Urinary bladder (tissue), 4 donors: ENCODE measurements at places on chromosomes 7 and 10.

DNA sequence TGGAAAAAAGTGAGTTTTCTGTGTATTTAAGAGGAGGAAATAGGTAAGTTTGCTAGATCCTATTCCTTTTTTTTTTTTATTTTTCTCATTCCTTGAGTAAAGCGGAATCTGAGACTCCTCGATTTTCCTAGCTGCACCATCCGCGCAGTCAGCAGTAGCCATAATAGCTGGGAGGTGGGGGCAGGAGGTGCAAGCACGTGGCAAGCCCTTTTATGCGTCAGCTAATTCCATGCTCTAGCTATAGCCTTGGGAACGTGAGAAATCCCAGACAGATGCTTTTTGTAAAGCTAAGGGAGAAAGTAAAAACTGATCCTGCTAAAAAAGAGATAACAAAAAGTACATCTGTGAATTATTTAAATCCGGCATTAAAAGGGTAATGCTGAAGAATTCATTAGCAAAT is 33.2 kb upstream of the TPK1 start:
- DNase-seq = no peak

DNA sequence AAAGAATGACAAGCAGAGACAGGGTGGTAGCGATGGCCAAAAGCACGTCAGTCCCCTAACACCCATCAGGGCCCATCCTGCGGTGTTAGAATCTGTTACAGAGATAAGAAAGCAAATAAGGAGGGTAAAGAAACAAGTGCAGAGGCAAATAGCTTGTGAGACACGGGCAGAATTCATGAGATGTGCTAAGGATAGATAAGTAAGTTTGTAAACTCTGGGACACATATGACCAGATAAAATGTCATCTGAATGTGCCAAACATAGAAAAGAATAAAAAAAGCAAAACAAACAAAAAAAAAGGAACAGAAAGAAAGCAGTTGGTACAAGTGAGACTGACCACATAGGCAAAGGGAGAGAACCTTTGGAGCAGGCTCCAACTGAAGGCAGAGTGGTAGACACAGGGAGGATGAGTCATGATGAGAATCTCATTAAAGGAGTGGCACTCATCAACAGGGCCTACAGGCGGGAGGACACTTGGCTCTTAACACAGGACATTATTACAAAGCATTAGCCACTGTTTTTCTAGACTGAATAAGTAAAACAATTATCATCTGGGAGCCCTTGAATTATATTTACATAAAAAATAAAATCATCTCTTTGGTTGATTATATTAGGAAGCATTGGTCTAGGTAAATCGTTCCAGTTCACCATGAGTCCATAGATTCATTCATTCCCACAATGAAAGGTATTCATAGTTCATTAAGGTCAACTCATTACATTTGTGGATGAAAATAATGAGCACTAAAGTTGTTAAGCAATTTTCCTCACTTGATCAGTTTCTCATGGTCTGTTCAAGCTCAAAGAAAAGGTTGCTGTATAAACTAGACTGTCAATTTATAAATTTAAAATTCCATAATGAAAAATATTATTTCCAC is 21.5 kb upstream of the EPHB6 start:
- DNase-seq = no peak

- no peak for DNase-seq
Observed at GRCh38 chr7:128892521-128893250, 17.8 kb downstream of the KCP start.

DNA sequence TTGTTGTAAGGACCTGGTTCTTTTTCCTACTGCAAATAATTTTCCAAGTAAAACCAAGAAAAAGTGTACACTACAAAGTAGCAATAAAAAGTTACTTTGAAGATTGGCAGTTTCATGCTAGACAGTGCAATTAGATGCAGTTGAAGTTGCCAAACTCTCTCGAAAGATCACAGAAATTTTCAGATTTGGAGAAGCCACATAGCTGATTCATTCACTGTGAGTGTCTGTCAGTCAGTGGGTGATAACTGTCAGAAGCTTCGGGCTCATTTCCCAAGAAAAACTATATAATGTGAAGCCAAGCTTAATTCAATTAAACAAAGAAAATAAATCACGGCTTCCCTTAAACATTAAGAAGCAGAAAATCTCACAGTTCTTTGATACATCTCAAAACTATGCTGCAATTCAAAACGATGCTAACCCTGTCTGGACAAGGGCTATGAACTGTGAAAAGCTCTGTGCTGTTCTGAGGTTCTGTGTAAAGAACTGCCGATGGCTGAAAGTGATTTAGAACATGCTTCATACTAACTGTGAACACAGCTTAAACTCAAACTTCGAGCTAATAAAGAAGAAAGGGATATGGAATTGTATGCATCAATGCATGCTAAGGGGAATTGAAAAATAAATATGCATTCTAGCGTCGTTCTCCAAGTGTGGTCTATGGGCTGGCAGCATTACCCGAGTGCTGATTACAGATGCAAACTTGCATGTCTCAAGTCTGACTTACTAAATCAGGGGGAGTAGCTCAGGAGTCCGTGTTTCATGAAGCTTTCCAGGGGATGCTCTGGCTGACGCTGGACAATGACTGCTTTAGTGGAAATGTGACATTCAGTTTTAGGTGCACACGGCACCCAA is 557.4 kb downstream of the CALN1 start:
- DNase-seq = no peak

DNA sequence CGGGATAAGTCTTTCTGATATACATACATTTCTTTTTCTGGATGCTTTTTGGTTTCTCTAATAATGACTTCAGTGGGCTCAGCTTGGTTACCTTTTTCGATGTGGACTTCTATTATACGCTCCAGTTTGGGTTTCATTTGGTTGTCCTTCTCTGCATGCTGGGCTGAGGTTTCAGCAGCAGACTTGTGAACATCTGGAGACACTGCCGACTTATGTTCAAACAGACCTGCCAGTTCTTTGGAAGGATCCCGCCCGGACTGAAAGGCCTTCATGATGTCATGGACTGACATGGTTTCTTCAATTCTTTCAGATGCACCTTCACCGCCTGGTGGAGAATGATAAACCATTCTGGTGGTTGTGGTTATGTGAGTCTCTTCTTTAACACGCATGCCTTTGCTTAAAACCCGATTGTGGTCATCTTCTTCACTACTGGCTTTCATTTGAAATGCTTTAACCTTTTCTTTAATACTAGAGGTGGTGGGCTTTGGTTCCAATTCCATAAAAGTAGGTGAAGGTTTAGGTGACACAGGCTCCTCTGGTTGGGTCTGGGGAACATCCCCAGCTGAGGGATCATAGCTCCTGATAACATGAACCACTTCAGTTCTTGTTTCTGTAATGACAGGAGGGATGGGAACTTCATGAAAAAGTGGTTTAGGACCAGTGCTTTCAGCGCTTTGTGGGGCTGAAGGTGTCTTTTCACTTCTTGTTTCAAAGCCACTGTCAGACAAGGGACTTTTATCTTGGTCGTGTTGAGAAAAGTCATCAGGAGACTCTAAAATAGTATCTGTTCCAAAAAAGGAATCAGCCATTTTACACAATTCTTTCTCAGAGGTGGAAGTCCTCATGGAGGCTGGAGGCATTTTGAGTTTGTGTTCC is 167.7 kb upstream of the CCDC6 start:
- DNase-seq = no peak

DNA sequence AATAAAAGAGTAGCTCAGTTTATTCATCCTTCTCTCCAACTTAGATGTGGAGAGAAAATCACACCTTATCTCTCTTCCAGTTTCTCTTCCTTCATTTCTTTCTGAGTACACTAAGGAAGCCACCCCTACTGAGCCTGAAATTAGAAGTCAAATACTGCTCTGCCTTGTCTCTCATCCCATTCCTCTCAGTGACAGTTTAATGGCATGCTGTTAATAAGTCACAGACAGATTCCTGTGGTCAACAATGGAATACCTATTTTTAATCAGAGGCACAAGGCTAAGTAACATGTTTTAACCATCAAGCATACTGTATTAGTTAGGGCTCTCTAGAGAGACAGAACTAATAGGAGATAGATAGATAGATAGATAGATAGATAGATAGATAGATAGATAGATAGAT is 253.2 kb downstream of the HTR7 start:
- no peak for DNase-seq

- no peak for DNase-seq
Observed at GRCh38 chr7:16587790-16588189, 57.8 kb downstream of the ANKMY2 start.
